ENCODE measurements at places on chromosomes 1 and 21.

GRCh38 chr1:95286479-95286878 is 52.5 kb downstream of the RWDD3 start:
- DNase-seq, result no peak

DNA sequence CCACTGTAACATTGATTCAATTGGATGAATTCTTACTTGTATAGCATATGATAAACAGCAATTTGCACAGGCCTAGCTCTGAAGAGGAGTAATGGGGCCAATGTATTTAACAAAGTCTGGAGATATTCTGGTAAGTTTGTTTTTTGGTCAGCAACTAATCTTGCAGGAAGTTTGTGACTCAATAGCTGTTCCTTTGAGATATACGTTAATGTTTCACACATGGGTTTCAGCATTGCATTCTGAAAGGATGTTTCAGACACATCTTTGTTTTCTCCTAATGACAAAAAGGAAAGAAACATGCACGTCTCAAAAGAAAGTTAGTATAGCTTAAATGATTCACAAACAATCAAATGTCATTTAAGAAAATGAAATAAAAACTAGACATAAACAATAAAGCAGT is 49.0 kb downstream of the LTN1 start:
- no peak for DNase-seq

GRCh38 chr1:88744142-88744541 is 60.1 kb downstream of the PKN2 start:
- no peak for DNase-seq

- DNase-seq, result peak; percentile 79
These were observed 229.7 kb upstream of the CACYBP start for GRCh38 chr1:174769961-174770549.

DNA sequence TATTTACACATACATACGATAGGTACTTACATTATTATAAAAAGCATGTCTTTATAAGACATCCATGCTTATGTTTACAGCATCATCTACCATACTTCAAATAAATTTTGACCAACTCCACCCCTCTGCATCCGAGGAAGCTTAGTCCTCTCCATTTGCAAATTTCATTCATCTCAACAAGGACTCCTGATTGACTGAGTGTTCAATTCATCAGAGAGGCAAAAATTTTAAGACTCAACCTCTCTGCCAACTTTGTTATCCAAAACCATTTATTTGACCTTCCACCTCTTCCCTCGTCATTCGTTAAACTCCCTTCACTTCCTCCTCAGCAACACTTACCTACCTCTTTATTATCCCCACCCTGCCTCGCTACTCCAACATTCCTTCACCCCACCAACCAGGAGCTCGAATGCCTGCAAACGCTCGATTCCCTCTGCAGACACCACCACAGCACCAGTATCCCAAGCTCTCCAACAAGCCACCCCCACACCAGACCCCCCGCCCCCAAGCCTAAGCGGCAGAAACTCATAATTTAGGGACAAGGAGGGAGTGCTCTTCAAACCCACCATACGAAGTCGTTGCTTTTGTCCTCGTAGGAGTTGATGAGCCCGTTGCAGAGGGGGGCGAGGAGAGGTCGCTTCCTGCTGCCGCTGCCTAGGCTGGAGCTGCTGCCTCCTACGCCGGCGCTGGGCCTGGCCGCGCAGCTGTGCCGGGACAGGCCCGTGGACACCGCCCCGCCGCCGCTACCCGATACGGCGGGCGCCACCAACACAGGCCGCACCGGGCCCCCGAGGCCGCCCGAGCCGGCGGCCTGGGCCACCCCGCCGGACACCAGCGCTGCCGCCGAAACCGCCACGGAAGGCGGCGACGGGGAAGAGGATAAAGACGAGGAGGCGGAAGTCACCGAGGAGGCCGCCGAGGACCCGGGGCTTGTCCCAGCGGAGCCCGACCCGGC is 803 bp downstream of the COP1 start:
- DNase-seq, result peak; percentile 59

DNA sequence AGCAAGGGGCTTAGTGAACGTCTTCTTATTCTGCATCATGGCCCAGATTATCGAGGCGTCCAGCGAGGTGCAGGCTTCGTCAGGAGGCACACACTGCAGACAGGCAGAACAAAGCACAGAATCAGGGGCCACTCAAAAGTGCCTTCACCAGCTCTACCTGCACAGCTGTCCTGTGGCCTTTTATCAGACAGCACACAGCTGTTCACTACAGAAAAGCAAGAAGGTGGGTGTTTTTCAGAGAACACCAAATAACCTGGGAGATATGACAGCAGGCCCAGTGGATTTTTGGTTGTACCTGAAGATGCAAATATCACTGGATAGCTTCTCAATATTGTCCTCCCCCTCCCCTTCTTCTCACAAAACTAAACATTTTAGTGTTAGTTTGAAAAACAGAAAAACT is 177.3 kb downstream of the TGFBR3 start:
- DNase-seq, result no peak

DNA sequence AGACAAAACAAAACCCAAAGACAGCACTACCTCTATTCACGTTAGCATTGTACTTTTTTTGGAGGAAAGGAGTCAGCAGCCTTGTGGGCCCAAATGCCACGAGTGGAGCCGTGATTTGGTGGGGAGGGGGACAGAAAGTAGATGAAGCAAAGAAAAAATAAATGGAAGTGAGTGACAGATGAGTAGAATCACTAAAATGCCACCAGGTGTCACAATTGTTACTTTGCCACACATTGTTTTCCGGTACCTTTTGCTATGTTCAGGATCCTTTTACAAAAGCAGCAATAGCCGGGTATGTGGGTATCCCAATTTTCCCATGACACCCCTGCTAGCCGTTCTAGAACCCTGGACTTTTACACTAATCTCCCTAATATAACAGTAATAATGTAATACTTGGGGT is 85.0 kb upstream of the AK4 start:
- DNase-seq, result no peak
